ENCODE measurements at places on chromosomes 4 and X.
A peak's percentile ranks its signal among the peaks of the same experiment; 100 is the strongest.

DNA sequence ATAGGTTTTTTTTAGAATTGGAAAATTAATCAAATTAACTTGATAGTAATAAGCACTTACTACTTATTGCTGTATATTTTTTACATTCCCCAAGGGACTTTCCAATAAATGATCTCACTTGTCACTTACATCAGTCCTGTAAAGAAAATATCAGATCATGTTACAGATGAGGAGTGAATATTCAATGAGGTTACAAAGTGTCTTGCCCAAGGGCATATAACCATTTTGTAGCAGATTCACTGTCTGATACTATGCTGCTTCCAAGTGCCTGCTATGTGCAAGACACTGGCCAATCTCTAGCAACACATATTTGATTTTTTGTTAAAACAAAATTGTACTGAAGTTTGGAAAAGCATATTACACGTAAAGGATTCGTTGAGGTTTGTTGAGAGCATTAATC, 1287.7 kb downstream of the FAM133A start:
- peak; percentile 38 for DNase-seq

DNA sequence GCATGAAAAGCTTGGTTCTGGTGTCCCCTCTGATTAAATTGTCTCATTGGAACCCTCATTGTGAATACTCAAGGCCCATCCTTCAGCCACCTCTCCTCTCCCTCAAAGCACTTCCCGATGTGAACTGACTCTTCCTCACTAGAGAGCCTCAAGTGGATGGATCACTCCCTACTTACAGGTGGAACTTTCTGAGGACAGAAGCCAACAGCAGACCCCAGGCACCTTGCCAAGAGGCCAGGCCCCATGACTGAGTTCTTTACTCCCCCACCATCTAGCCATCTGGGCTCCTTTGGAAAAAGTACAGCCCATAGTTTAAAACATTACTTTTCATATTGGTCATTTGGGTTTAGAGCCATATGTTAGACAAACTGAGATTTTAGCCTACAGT, 224.1 kb downstream of the SHROOM3 start:
- no peak for DNase-seq

- no peak for DNase-seq
Observed at GRCh38 chr4:82618103-82618720, 56.4 kb upstream of the TMEM150C start.

DNA sequence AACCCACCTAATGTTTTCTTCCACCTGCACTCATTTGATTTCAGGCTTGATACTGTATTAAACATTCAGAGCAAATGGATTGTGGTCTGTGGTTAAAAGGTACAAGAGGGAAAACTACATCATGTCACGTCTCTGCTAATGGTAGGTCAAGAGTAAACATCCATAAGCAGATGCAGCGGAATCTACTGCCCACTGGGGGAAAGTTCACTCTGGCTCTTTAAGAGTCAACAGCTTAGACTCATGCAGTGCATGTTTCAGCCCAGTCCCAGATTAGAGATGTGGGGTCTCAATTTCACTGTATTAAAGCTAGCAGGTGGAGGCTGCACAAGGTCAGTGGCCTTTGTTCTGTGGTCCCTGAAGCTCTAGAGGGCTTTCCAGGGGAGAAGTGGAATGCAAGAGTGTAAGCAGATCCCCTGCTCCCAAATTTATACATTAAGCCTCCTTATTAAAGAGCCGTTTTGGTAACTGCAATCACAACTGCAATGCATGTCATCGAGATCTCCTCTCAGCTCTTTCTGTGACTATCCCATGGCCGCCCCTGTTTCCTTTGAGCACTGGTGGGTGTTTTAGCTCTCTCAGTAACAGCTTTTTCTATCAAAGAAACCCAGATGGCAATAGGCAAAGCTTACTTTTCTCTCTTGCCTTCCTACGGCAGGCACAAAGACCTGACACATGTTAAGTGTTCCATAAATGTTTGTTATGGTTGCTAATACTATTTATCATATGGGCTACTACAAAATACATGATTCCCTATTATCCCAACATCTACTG, 53.4 kb downstream of the LDB2 start:
- DNase-seq = no peak

DNA sequence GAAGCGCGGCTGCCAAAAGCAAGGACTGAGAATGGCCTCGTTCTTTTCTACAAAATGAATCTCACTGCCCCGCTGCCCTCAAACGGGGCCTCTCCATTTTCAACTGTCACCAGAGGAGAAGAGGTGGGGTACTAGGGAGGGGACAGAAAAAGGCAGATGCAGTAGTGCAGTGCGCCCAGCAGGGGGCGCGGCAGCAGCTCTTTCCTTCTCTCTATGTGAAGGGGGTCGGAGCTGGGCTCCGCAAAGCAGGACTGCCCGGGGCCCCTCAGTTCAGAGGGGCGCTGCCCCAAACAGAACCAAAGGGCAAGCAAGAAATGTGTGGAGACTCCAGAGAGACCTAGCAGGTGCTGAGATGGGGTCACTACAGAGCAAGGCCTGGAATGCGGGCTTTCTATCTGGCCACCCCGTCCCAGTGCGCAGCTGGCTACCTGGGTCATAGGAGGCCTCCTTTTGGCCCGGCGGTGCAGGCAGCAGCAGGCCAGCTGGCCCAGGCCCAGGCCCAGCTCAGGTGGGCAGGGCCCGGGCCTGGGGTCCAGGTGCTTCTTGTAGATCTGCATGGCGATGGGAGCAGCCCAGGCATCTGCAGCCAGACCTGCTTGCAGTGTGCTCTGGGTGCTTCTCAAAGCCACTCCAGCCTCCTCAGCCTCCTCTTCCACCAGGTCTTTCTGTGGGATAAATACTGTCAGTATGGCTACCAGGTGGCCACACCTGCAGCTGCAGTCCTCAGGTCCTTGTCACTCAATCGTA, 5.9 kb downstream of the IRAK1 start:
- peak; percentile 44 for DNase-seq

DNA sequence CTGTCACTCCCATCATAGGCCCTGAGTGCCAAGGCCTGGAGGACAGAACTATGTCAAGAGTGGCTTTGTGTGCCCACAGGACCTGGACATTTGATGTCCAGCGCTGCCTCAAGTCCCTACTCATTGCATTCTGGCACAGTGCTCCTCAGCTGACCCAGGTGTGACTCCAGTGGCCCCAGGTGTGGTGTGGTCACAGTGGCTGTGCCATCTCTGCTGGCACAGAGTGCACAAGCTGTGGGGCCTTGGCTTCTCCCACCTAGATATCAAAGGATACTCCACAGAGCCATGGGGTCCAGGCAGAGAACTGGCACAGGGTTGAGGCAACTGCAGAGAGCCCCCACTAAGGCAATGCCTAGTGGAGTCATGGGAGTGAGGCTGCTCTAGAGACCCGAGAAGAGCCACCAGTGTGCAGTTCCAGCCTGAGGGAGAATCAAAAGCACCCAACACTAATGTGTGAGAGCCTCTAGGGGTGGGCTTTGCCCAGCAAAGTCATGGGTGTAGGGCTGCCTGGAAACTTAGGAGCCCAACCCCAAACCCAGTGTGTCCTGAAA, 25.6 kb downstream of the PYURF start:
- no peak for DNase-seq

GRCh38 chr4:22348410-22348809, 167.5 kb downstream of the ADGRA3 start:
- DNase-seq = no peak

DNA sequence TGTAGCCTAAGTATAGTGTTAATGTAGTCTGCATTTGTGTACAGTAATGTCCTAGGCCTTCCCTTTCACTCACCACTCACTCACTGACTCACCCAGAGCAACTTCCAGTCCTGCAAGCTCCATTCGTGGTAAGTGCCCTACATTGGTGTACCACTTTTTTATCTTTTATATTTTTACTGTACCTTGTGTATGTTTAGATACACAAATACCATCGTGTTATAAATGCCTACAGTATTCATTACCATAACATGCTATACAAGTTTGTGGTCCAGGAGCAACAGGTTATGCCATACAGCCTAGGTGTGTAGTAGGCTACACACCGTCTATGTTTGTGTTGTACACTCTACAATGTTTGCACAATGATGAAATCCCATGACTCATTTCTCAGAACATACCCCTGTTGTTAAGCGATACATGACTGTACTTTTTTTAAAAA, 15.4 kb downstream of the TSPAN5 start:
- DNase-seq = no peak

DNA sequence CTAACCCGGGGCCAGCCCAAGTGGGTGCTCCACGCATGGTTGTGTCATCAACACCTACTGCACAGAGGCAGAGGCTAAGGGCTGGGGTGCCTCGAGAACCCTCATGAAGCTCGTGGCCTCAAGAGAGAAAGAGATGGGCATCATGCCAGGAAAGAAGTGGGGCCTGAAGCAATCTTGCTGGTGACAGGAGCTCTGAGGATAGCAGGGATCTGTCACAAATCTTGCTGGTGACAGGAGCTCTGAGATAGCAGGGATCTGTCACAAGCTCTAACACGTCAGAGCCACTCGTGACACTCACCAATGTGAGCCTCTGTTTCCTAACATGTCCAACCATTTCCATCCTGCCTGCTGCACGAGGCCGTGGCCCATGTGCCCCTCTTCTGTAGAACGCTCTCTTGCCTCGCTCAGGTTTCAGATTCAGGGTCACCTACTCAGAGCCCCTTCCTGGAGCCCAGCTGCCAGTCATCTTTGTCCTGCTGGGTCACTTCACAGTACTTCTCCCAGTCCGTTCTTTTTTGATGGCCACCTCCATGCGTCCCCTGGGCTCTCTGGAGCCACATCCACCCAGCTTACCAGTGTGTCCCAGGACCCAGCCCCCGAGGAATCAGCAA, 21.1 kb downstream of the PNMA6E start:
- DNase-seq = peak; percentile 36

- DNase-seq = no peak
Observed at GRCh38 chr4:165972747-165973146, 99.7 kb downstream of the TLL1 start.

- no peak for DNase-seq
Observed at GRCh38 chr4:127327491-127327890, 305.3 kb upstream of the INTU start.

- DNase-seq = no peak
Observed at GRCh38 chr4:75909405-75909804, 7.2 kb upstream of the PPEF2 start.

DNA sequence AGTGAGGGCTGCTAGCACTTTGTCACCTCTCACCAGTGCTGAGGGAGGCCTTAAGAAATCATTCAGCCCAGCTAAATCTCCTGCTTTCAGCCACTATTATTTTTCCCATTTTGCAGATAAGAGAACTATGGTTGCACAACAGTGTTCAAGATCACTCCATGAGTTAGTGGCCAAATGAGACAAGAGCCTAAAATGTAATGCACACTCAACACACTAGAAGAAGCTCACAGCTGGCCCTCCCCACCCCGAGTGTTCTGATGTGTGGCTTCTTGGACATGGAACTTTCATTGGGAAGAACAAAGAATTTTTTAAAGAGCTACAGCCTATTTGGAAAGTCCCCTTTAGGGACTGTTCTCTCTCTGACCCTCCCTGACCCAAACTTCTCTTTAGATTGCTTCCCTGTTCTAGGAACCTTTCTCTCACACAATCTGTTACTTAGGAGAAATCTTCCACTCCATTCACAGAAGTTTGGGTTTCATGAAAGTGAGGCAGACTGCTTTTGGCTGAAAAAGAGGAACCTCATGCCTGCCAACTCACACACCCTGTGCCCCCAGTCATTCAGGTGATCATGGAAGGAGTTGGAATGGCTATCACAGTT, 44.0 kb upstream of the CT47C1 start:
- no peak for DNase-seq

DNA sequence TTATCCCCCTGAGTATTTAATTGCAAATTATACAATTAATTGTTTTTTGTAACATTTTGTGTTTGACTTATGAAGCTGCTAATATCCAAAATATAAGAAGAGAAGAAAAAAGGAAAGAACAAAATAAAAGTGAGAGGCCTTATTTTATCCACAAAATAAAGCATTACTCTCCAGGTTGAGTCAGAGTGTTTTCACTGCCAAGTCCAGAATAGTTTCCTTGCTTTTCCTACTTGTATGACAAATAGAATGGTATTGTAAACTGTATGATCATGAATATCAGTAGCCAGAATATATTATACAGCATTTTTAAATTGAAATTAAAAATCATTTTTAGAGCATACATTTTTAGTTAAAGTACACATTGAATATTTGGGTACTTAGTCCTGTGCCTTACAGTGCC, 237.8 kb downstream of the NDST4 start:
- no peak for DNase-seq

GRCh38 chr4:153095448-153096204, 108.6 kb upstream of the TRIM2 start:
- DNase-seq = no peak

- DNase-seq = no peak
Observed at GRCh38 chr4:111842336-111842735, 302.9 kb upstream of the FAM241A start.

DNA sequence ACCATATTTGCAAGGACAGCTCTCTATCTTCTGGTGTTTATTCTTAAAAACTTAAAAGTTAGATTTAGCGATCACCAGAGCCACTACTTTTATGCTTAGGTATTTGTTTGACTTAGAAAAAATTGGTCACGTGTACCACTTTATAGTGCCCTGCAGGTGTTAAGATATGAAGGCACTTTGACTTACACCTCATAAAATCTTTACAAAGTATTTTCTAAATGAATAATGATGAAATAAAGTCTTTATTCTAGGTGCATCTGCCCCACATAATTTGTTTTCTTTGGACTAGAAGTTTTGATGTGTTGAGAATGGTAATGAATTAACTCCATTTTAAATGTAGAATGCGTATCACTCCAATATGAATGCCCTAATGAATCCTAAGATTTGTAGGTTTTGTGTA, 2.9 kb downstream of the FMR1 start:
- DNase-seq = no peak

DNA sequence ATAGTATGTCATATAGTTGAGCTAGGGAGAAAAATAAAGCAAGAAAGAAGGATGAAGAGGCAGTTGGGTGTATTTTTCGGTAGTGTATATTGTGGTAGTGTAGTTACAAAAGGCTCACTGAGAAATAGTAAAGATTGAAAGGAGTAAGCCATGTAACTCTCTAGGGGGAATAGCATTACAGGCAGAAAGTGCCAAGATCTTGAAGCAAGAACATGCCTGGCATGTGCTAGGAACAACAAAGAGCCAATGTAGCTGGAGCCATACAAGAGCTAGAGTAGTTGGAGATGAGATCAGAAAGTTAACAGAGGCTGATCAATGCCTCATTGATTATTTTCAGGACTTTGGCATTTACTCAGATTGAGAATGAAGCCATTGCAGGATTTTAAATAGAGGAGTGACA, 3.0 kb downstream of the ABCE1 start:
- no peak for DNase-seq
